ENCODE measurements at places on chromosomes 12 and 14.

- DNase-seq, result no peak
Observed at GRCh38 chr14:69156224-69156623, 3.3 kb upstream of the DCAF5 start.

DNA sequence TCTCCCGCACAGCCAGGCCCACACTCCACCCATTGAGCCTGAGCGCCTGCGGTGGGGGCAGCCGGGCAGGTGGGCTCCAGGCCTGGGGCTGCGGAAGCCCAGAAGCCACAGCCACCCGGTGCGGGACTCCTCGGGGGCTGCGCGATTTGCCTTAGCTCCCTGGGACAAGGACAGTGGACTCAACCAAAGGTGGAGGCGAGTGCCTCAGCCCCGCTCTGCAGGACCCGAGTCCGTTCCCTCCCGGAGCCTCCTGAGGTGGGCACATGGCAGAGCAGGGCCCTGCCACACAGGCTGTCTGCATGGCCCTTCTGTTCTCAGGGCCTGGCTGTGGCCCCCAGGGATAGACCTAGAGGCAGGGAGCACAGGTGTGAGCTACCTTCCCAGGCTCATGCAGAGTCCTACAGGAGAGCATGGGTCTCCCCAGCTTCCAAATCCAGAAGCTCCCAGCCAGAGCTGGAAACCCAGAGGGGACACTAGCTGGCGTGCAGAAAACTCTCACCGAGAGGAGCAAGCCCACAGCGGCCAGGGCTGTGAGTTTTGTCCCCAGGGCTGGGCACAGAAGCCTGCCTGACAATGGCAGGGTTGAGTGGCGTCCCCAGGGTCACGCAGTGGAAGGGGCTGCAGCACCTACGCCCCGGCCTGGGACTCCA, 22.2 kb upstream of the LRTM2 start:
- DNase-seq, result no peak

DNA sequence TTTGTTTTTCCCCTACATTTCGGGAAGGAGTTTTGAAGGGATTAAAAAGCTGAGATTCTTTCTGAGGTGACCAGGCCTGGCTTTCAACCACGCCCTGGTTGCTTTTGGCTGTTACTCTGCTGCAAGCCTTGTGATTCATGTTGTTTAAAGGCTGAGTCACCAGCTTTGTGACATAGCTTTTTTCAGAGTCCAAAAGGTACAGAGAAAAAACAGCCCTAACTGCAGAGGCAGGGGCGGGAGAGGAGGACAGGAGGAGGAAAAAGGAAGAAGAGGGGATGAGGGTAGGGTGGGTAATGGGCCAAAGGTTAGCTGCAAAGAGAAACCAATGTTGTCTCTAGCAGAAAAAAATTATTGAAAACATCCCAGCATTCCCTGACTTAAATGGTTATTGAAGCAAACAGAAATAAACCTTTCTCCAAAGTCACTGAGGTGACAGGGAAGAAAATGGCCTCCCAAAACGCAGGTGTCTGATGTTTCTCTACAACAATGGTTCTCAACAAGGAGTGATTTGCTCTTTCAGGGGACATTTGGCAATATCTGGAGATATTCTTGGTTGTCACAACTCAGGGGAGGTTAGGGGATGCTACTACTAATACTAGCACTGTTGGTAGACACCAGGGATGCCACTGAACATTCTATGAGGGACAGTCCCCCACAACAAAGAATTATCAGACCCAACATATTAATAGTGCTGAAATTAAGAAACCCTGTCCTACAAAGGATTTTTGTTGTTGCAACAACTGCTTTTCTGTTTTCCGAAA, 2.1 kb upstream of the UBC start:
- peak; percentile 87 for DNase-seq

DNA sequence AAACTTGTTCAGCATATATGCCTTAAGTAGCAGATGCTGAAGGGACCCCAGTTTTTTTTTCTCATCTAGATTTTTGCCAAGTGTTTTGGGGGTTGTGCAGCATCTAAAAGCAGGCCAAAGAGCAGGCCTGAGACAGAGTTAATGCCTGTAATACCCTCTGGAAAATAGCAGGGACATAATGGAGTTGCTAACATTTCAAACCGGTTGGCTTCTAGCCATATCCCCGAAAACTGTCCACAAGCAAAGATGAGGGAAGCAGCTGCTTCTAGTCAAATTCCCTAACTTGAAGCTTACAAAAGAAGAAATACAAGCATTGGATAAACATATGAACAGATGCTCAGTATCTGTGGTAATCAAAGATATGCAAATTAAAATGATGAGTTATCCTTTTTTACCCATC, 52.1 kb upstream of the AEBP2 start:
- DNase-seq, result no peak

DNA sequence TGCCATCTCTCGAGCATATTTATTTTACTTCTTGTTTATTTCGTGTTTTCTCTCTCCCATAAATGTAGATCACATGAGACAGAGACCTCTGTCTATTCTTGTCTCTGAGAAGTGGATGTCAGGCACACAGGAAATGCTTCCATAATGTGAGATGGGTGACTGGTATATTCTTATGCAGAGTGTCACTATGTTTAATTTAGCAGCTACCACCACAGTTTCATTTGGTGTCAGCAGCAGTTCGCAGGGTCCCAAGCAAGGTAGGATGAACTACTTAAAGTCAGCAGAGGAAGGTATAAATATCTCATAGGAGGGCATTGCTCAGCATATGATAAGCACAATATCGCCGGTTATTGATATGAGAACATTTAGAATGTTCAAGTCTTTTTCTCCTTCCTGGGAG, 180.9 kb upstream of the CNTN1 start:
- no peak for DNase-seq
